ENCODE measurements at places on chromosomes 4 and X. TPM values are rescaled to one million over a fixed set of nuclear protein-coding genes. Genes with fewer than 3 reads are reported as not detected.

CXCL8 gene
- total RNA-seq, result 20.0 TPM

PNMA6A gene
- 0.22 TPM for total RNA-seq

ATP11C gene
- total RNA-seq, result 29.7 TPM

SUPT20HL2 gene
- not detected for total RNA-seq

NPY5R gene
- total RNA-seq, result not detected

CNKSR2 gene
- 0.76 TPM for total RNA-seq

SOX3 gene
- total RNA-seq, result not detected

MAGEA11 gene
- not detected for total RNA-seq

GABRE gene
- 20.8 TPM for total RNA-seq

CENPVL1 gene
- not detected for total RNA-seq

MID1 gene
- 5.6 TPM for total RNA-seq

ABCG2 gene
- total RNA-seq, result 0.76 TPM

DNA sequence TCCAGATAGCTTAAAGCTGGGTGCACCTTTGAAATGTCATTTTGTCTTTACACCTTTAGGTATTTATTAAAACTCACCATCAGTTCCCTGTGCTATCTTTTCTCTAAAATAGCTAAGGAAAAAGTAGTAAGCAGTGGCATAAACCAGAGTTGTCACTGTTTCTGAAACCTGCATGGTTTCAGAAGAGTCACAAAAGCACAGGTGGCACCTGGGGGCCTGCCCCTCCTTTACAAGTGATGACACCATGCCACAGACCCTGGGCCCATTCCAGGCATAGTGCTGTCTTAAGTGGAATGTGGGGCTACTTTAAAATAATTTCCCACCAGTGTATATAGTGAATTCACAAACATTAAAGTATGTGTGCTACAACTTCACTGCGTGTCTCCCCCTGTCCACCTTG lies 47.8 kb downstream of the DCUN1D4 start:
- no peak for DNase-seq

- no peak for DNase-seq
Observed at GRCh38 chrX:100695302-100695701, 36.6 kb downstream of the SYTL4 start.

DNA sequence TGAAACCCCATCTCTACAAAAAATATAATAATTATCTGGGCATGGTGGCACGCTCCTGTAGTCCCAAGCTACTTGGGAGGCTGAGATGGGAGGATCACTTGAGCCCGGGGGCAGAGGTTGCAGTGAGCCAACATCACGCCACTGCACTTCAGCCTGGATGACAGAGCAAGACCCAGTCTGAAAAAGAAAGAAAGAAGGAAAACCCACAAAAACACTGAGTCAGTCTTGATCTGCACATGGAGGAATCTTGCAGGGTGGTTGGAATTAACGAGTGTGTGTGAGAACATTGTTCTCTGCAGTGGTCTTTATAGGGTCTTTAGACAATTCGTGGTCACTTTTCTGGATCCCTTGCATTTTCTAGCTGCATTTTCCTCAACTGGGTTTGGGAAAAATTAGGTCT lies 23.2 kb downstream of the ADD1 start:
- DNase-seq, result peak; percentile 28

GRCh38 chr4:153781717-153782416 lies 7.0 kb downstream of the SFRP2 start:
- peak; percentile 61 for DNase-seq

DNA sequence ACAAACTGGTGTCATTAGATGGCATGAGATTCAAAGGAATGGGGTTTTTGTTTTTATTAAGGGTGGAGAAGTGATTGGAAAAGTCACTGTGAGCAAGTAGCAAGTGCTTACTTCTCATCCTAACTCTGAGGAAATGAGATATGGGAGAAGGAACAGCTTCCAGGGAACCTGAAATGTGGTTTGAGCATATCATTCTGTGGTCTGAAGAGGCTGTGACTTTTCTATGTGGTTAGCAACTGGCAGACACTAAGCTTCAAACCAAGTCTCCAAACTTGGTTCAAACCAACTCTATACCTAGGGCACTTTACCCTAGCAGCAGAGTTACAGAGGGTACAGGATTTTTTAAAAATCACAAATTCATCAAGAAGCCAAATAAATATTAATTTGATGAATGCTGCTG lies 58.2 kb downstream of the DCLK2 start:
- peak; percentile 35 for DNase-seq

- DNase-seq, result no peak
Observed at GRCh38 chr4:95360256-95360903, 188.4 kb downstream of the UNC5C start.

DNA sequence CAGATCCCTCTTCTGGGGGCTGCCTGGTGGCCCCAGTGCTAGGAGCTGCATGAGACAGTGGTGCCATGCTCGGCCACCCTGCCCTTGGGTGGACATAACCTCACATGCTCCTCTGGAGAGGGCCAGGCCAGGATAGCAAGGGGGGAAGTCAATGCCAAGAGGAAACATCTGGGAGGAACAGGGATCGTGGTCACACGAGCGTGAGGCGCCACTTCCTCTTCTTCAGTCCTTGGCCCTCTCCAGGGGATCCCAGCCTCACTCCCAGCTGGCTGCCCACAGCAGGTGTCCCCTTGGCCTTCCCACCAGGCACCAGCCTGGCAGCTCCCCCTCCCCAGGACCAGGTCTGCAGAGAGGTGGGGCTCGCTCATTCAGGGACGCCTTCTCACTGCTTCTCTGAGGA lies 28.6 kb downstream of the TBC1D14 start:
- DNase-seq, result no peak

- no peak for DNase-seq
Observed at GRCh38 chrX:47577424-47577823, 4.8 kb upstream of the TIMP1 start.

DNA sequence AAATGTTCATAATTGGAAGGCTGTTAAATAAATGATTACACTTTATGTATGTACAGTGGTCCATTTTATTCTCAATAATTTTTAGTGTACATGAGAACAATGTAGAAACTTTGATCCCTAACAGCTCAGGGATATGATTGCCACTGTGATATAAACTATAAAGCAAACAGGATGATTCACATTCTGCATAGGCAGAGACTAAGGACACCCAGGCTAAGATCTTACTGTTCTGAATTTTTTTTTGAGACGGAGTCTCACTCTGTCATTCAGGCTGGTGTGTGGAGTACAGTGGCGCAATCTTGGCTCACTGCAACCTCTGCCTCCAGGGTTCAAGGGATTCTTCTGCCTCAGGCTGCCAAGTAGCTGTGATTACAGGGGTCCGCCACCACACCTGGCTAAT lies 186.6 kb downstream of the PDGFC start:
- DNase-seq, result no peak

DNA sequence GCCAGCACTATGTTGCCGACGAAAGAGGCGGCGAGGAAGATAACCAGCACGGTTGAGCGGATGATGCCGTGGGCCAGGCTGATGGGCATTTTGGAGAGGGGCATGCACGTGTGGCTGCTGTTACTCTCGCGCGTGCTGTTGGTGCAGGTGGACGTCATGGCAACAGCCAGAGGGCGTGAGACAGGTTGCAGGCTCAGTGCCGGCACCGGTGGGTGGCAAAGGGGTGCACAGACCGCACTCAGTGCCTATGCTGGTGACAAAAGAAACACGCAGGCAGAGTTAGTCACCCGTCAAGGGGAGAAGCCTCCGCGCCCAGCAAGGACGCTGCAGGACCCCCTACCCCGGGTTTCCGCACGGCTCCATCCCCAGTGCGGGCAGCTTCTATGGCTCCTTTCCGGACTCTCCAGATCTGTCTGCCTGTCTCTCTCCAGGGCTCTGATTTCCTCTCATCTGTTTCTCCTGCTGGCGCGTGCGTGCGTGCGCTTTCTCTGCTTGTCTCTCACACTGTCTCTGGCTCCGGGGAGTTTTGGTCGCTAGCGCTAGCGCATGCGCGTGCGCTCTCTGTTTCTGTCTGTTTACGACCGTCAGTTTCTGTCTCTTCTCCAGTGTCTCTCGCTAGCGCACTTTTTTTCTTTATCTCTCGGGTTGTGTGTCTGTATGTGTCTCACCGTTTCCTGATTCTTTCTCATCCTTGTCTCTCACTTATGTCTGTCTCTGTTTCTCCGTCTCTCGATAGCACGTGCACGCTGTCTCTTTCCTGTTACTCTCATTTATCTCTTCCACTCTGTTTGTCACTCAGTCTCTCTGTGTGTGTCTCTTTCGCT lies 2.1 kb downstream of the GPR101 start:
- peak; percentile 55 for DNase-seq

- DNase-seq, result no peak
Observed at GRCh38 chrX:135213200-135213844, 38.5 kb upstream of the ETDA start.

DNA sequence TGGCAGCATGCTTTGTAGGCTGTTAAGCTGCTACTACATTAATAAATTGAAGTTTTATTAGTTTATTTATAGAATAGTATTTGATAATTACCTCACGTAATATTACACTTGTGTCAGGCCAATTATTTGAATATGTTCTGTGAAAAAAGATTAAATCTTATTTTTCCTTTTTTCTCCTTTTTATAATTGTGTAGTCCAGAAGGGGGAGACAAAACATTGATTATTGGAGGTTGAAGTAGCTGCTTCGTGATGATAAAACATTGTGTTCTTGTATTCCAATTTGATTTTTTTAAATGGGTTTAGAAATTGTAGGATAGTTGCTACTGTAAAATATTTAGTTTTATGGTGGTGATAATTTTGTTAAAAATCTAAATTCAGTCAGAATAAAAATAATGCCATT lies 85.7 kb downstream of the DIAPH2 start:
- DNase-seq, result peak; percentile 45

- DNase-seq, result no peak
Observed at GRCh38 chrX:41474726-41475100, 27.6 kb downstream of the NYX start.

GRCh38 chrX:136659174-136659573 lies 11.2 kb downstream of the CD40LG start:
- no peak for DNase-seq

DNA sequence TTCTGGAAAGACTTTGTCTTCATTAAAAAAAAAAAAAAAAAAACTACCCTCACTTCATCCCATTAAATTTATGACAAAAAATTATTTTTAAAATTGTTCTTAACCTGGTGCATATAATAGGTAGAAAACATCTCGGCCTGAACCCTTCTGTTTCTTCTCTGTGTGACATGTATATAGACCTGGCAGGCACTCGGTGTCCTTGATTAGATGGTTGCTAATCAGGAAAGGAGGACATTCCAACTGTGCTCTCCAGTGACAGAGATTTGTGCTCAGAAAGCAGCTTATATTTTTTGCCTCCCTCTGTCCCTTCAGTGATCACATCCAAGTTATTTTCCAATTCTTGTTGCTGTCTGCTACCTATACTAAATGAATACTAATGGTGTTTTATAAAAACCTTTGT lies 355.6 kb downstream of the CBLL2 start:
- no peak for DNase-seq

GRCh38 chrX:9927698-9928482 lies 39.3 kb upstream of the CLDN34 start:
- no peak for DNase-seq

DNA sequence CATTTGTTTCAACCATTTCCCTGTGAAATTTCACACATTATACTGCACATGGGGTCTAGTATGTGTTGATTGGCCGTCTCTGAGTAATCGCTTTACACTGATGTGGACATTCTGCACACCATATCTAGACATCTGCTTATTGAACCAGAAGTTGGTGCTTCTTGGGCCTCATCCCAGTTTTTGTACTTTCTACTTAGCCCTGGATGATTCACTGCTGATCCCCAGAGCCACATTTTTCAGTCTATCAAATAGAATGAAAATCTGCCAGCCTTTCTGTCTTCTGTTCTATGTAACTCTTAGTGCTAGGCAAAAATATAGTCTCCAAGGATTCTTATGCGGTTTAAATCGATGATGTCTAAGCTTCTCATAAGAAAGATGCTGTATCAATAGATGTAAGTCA lies 40.5 kb upstream of the RELL1 start:
- DNase-seq, result peak; percentile 71

- no peak for DNase-seq
Observed at GRCh38 chr4:108622022-108622421, 1.6 kb downstream of the RPL34 start.

GRCh38 chr4:103934178-103934789 lies 214.5 kb upstream of the TACR3 start:
- peak; percentile 59 for DNase-seq

GRCh38 chrX:122943918-122944317 lies 240.2 kb upstream of the GRIA3 start:
- peak; percentile 26 for DNase-seq

DNA sequence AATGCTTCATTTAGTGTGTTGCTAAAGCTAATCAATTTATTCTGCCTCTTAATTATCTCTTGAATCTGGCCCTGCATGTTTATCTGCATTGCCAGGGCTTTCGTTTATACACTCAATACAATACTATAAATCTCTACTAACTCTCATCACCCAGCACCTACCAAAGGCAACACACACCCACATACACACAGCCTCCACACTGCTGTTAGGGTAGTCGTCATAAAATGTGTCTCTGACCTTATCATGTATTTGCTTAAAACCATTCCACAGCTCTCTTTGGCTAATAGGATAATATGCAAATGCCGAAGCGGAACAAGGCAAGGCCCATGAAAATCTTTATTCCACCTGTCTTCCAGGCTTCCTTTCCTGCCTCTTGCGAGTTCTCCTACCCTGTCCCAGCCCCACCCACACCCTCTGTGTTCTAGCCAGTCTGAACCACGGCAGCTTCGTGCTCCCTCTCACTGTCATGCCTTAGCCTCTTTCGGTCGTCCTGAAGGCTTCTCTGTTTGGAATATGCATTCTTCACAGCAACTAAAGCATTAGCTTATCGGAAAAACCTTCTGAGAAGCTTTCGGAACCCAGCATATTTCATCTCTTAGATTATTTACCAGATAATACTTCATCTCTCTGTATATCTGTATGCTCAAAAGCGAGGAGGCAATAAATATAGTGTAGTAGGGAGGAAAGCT lies 333.5 kb downstream of the TENM3 start:
- DNase-seq, result no peak

DNA sequence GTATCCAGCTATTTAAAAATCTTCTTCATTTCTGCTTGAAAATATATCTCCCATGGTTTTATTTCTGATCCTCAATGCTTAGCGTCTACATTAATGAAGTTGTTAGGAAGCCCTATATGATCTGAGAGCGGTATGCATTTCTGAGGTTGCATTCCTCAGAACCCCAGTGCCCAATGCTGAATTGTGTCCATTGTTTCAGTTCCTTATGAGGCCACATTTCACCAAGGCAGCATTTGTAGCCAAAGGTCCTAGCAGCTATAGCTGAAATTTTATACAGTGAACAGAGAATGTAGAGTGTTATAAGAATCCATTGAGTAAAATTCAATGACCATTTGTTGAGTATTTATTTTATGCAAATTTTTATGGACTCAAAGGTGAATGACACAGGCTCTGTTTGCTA lies 209.5 kb downstream of the PCDH7 start:
- DNase-seq, result no peak

DNA sequence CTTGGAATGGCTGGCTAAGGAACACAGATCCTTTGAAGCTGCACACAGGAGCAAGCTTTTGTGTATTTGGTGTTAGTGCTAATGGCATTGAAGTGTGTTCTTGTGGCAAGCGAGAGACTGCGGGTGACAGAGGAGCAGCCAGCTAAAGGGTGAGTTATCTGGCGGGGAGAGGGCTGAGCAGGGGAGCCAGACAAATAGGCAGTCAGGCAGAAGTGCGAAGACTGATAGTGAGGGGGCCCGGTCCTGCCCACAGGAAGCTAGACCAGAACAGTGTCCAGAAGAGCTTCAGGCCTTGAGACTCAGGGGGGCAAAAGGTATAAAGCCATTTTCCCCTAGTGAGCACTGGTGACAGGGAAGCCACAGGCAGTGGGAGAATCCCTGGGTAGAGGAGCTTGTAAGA lies 49.6 kb upstream of the MAMLD1 start:
- no peak for DNase-seq

- DNase-seq, result no peak
Observed at GRCh38 chrX:15188039-15188438, 81.8 kb downstream of the ASB9 start.

GRCh38 chr4:81287101-81287500 lies 72.1 kb upstream of the PRKG2 start:
- DNase-seq, result peak; percentile 9
